ENCODE measurements at places on chromosomes 4 and X.

DNA sequence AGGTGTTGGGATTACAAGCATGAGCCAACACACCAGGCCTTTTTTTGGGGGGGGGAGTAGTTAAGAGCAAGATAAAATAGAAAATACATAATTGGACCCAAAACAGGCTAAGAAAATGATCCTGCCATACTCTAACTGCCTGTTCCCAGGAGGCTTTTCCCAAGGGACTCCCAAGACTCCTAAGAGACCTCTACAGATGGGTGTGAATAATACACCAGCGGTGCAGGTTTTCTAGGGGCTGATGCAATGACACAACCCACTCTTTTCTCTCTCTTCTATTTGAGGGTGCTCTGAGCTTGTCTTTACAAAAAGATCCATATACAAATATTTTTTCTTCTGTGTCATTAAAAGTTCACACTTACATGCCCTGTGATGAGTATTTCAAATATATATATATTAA, 116.9 kb downstream of the RASL11B start:
- DNase-seq: no peak

DNA sequence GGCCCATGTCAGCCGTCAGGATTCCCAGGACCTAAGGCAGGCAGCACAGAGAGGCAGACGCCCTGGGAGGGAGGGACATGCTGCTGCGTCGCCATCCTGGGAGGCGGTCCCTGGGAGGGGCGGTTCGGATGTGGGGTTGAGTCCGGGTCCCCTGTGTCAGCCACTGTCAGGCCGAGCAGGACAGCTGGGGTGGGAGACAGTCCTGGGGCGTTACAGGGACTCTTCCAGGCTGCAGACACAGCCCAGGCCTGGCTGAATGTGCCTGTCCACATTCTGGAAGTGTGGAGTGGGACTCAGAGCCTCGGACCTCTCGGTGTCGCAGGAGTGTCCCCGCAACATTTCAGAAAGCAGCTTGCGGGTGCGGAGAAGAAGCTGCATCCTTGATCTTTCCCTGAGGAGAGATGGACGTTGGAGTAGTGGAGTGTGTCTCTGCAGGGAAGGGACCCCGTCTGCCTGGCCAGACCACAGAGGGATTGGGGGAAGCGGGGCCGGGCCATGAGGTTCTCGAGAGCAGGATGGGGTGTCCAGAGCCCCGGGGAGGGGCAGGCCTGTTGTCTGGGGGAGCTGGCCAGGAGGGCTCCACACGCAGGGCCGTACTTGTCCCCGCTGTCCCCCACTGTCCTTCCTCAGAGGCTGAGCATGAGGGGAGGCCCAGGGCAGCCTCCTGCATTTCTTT, 6.1 kb downstream of the AKAP17A start:
- DNase-seq: no peak

GRCh38 chr4:153947124-153947523, 158.2 kb upstream of the SFRP2 start:
- no peak for DNase-seq

DNA sequence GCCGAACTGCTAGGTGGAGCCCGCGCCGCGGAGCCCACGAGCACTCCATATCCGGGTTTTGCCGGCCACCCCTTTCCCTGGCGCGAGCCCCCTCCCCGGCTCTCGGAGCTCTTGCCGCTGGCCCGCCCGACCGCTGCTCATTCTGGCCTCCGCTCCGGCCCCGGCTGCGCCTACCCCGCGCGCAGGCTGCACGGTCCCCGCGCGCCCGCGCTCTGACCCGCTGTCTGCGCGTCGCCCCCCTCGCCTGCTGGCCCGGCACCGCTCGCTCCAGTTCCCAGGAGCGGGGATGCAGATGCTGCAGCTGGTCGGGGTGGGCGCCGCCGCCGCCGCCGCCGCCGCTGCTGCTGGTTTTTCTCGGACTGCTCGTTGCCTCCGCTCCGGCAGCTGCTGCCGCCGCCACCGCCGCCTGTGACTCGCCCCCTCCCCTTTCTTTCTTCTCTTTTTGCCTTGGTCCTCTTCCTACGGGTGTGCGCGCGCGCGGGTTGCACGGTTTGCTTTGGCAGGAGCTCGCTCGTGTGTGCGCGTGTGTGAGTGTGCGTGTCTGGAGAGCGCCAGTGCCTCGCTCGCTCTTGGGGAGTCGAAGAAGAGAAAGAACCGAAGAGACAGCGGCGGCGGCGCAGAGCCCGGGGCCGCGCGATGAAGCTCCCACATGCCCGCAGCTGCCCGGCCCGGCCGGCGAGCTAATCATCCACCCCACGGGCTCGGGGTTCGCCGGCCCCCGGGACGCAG, at the start of gene ADGRL3:
ADGRL3 (plus strand) TSS at position 140 of the 729 bp plus-strand sequence.
- DNase-seq: no peak
